ENCODE measurements at places on chromosomes 12 and 14.

DNA sequence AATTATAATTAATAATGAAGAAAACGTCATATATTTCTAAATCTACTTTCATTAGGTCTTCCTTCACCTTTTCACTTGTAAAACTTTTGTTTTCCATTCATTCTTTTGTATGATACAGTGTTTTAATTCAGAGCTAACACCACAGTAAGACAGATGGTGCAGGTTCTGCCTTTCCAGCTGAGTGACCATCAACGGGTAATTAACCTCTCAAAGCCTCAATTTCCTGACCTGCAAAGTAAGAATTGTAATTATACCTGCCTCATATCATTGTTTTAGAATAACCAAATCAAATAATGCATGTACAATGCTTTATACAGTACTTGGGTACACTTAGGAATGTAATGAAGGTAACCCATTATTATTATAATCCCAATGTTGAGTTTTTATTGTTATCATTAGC is 157.6 kb downstream of the FOXA1 start:
- no peak for DNase-seq

- DNase-seq, result no peak
These were observed 2.7 kb downstream of the JDP2 start for GRCh38 chr14:75430526-75430925.

DNA sequence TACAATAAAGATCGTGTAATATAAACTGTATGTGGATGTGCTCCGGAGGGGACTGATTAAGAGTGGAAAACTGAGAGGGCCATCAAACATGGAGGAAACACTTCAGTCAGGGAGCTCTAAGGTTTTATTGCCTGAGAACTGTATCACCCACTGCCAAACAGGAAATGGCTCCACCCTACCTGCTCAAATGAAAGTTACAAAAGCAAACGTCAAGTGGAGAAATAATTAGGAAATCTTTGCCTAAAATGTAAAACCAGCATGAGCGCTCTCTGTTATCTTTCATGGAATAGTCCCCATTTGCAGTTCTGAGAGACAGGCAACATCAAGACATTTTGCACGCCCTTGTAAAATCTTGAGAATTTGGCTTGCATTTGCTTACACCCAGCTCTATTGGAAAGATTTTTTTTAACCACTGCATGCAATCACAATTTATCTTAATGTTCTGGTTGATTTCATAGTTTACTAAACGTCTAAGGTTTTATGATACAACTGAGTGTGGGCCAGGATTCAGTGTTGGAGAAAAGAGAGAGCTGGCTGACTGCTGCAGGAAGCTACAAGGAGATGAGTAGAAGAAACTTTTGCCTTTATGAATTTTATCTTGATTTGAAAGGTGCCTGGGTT is 344.0 kb upstream of the PRICKLE1 start:
- DNase-seq, result no peak

GRCh38 chr12:6734506-6735387 is 10.9 kb downstream of the COPS7A start:
- DNase-seq, result no peak

GRCh38 chr14:95722525-95723190 is 8.7 kb upstream of the TCL1A start:
- no peak for DNase-seq

DNA sequence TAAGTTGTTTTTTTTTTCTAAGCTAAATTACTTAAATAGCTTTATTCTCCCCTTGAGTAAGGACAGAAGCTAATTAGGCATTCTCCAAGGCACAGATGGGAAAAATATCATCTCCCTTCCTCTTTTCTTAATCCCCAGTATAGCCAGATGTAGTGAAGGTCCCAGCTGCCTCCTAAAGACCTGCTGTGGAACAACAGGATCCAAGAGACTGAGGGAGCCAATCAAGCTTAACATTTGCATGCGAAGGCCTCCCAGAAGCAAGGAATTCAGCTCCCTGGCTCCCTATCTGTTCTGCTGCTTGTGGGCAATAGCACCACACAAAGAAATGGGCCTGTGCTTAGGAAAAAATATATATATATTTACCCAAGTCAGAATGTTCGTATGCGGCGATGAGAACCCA is 255.2 kb downstream of the SYT1 start:
- DNase-seq, result peak; percentile 73

- DNase-seq, result no peak
These were observed 162.2 kb downstream of the STXBP6 start for GRCh38 chr14:24887623-24888304.

DNA sequence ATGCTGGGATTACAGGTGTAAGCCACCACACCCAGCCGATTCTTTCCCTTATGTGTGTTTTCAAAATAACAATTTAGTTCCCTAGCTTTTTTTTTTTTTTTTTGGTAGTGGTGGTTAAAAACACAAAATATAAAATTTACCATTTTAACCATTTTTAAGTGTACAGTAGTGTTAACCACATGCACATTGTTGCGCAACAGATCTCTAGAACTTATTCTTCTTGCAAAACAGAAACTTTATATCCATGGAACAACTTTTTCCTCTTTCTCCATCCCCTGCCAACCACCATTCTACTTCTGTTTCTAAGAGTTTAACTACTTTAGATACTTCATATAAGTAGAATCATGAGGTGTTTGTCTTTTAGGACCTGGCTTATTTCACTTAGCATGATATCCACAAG is 1.1 kb upstream of the NDUFA12 start:
- DNase-seq, result no peak

GRCh38 chr12:89427508-89428156 is 75.3 kb upstream of the DUSP6 start:
- DNase-seq, result no peak

DNA sequence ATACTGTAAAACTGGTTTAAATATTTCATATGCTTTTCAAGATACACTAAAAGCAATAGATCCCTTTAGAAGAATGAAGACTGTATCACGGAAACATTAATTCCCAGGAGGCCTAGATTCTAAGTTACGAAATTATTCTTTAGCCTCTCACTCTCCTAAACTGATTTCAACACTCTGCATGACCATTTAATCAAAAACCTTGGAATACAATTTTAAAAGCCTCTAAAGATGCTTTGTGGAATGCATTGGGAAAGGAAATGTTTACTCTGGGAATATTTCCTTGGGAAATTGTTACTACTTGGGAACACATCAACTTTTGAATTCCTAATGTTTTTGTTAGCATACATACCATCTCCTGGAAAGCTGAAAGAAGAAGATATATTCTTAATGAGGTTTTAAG is 255.7 kb upstream of the FAR2 start:
- DNase-seq, result no peak

DNA sequence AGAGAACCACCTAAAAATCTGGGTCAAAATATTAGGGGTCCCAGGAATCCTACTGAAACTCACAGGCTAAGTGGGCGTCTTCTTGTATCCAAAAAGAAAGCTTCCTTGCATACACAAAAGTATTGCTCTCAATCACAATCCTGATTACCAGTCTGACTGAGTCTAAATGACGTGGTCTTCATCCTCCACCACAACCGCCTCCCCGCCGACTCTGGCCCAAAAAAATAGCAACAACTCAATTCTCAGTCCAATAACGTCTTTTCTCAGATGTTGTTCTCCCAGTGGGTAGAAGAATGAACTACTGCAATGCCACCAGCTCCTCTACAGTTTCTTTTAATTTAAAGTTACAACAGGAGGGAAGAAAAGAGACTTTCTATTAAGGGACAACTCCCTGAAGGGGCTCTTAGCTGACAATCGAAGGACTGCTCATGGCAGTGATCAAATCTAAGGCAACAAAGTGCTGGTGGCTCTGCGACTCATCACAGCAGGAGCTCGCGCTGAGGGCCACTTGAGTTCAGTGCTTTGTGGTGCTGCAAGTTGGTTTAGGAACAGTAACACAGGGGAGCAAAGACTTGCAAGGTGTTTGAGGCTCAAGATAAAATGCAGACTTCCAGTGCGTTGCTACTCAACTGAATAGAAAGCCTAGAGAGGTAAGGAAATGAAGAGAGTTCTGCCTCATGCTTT is 394.1 kb downstream of the BCAT1 start:
- no peak for DNase-seq

GRCh38 chr14:83170165-83170564 is 1636.5 kb upstream of the SEL1L start:
- no peak for DNase-seq

DNA sequence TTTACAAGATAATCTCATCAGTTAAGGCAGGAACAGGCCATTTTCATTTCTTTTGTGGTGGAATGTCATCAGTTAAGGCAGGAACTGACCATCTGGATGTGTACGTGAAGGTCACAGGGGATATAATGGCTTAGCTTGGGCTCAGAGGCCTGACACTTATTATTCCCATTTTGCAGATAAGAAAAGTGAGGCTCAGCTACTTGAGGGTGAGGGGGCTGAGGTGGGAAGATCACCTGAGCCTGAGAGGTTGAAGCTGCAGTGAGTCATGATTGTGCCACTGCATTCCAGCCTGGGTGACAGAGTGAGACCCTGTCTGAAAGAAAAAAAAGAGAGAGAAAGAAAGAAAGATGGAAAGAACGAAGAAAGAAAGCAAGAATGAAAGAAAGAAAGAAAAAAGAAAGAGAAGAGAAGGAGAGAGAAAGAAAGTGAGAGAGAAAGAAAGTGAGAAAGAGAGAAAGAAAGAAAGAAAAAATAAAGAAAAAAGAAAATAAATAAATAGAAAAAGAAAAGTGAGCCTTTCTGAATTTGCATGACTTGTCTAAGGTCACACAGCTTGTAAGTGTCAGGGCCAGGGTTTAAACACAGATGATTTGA is 142.0 kb downstream of the TMEM30B start:
- no peak for DNase-seq

GRCh38 chr12:19245666-19246065 is 116.1 kb downstream of the PLEKHA5 start:
- DNase-seq, result no peak

- DNase-seq, result no peak
These were observed 190.2 kb downstream of the KIF26A start for GRCh38 chr14:104328607-104329006.

DNA sequence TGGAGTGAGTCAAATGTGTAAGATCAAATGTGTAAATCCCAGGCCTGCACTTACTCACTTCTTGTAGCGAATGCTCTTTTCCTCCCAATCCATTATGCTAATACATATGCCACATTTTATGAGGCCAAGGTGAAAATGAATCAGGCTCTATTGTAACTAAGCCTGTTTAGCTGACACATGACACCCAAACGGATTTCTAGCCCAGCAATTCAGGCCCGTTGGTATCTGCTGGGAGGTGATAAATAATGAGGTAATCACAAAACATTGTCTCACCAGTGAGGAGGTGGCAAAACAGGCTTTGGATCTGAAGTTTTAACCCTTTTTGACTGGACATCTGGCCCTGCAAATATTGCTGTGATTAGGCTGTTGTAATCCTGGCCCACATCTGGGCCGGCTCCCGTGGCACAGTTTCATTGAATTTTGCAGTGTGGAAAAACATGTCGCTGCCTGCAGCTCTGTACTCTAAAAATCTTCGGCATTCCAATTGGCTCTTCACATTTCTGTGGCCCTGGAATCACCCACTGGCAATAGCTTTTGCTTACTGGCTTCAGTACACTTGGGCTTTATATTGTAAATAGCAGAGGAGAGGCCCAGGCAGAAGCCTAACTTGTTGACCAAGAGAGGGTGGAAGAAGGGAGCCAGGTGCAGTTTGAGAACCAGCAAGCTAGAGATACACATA is 106.1 kb downstream of the PAX9 start:
- no peak for DNase-seq

DNA sequence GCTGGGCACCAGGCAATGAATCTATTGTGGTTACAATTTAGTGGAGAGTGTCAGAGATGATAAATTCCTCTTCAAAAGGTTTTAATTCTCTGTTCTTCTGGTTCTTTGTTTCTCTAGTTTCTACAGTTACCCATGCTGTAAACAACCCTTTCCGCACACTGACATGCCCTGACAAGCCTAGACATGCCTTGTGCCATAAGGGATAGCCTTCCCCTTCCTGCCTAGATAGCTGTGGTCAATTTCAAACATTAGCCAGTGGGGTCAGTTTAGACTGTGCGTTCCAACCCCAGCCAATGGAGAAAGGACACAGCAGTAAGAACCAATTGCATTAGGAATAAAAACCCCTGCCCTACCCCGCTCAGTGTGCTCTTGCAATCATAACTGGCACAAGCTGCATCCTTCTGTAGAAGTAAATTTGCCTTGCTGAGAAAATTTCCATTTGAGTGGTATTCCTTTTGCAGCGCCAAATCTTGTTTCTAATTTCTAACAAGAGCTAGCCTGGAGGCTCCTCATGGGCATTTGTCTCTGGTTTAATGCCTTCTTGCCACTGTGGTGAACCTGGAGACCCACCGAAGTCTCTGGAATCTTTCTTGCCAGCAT is 6.4 kb downstream of the EDDM3A start:
- DNase-seq, result no peak

- DNase-seq, result no peak
These were observed 14.1 kb upstream of the AMN1 start for GRCh38 chr12:31742891-31743290.

DNA sequence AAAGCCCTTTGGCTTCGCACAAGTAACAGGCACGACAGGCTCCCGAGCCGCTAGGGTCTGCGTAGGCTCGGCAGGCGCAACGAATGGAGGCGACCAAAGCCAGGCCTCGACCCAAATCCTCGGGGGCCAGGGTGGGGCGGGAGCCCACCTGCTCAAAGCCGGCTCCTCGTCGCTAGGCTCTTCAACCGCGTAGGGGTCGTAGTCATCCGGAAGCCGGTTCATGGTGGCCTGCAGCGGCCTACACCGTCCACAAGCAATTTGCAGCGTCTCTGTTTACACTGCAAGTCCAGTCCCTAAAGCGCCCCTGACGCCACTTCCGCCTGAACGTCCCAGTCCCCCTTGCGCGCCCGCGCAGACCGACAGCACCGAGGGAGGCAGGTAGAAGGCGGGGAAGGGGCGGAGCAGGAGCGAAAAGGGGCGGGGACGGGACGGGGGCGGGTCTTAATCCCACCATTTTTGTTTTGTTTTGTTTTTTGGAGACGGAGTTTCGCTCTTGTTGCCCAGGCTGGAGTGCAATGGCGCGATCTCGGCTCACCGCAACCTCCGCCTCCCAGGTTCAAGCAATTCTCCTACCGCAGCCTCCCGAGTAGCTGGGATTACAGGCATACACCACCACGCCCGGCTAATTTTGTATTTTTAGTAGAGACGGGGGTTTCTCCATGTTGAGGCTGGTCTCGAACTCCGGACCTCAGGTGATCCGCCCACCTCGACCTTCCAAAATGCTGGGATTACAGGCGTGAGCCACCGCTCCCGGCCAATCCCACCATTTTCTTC is at the start of gene EAPP:
EAPP (minus strand) TSS at position 295 of the 774 bp plus-strand sequence; CDS start at position 222, 73 bp downstream.
- DNase-seq, result peak; percentile 98

DNA sequence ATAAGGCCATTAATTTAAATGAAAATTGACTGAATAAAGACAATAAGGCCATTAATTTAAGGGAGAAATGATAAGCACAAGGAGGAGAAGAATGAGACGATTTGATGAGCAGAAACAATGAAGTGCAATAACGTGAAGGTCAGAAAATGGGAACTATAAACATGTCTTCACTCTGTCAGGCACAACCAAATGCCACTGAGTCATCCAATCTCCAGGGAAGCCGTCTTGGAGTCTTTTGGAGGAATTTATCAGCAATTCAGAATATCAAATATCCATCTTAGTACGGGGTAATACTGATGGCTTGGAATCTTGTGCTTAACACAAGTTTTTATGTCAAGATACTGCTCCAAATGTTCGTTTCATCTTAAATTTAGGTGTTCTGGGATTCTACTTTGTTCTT is 159.9 kb downstream of the CAPZA3 start:
- DNase-seq, result no peak
